Cardiac muscle cell (in vitro differentiated cells and primary cell): ENCODE measurements at places on chromosomes 13 and 19.

- no peak for DNase-seq
These were observed 47.9 kb downstream of the DCT start for GRCh38 chr13:94431574-94431973.

DNA sequence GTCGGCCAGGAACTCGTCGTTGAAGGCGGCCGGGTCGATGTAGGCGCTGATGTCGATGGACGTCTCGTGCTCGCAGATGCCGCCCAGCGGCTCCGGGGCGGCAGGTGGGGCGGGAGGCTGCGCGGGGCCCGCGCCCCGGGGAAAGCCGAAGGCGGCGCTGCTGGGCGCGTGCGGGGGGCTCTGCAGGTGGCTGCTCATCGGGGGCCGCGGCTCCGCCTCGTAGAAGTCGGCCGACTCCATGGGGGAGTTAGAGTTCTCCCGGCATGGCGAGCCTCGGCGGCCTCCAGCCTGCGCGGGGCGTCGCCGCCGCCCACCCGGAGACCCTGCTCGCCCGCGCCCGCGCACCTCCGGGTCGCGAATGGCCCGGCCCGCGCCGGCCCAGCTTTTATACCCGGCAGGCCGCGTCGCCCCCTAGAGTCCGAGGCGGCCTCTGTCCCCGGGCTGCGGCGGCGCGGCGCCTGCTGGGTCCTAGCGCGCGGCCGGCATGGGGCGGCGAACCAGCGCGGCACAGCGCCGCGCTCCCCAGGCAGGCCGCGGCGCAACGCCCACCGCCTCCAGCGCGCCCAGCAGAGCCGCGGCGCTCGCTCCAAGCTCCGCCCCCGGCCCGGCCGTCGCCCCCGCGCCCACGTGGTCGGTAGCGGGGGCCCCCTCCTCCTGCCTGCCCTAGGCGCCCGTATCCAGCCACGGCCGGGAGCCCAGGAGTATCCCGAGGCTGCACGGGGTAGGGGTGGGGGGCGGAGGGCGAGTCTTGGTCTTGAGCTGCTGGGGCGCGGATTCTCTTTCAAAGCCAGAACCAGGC lies at the start of gene CEBPA:
Gene CEBPA (minus strand): TSS at position 360 of the 799 bp plus-strand sequence. CDS start 120 bp downstream, at position 240.
- DNase-seq: peak; percentile 85

DNA sequence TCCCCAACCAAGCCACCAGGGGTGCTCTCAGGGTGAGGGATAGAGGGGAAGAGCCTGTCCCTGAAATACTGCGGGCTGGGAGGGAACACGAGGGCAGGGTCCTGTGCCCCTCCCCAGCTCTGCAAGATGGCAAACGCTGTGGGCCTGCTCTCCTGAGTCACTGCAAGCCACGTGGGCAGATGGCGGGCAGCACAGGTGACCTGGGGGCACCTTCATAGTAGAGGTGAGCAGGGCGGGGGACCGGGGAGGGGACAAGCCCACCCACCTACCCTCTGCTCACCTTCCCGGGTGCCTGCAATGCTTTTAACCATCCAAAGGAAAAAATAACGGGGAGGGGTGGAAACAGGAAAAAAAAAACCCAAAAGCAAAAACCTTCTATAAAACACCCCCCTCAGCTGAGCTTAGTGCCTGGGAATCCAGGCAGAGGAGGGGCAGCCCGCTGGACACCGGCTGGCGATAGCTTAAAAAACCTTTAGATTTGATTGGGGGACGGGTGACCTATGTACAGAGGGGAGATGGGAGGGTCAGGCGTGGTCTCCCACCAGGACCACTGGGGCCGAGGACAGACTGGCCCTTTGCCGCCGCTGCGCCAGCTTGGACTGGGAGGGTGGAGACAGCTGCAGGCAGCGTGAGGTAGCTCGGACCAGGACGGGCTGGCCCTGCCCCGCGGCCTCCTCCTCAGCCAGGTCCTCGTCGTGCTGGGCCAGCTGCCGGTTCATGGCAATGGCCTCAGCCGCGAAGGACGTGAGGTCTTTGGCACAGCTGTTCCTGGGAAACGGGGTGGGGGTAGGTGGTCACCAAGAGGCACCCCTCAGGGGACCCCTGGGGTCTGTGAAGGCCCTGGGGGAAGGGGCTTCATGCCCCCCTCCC lies 11.7 kb downstream of the MKNK2 start:
- DNase-seq: no peak

DNA sequence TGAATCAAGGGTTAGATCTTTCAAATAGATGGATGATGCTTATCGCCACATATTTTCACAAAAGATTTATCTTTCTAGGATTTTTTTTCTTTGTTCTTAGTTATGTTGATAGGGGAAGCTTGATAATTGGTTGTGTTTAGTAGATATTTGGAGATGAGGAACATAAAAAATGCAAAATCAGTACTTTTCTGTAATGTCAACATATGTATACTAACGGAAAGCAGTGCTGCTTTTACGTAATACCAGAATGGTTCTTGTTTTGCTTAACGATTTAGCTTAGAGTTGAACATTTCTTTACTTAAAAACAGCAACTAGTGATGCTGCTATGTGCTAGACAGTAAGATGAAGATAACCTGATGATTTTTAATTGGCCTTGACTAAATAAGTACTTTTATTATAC lies 3.0 kb downstream of the ZMYM2 start:
- DNase-seq: no peak

- no peak for DNase-seq
These were observed 535 bp downstream of the CDKN2D start for GRCh38 chr19:10568062-10568825.

- no peak for DNase-seq
These were observed 877.1 kb upstream of the KLHL1 start for GRCh38 chr13:70985371-70985770.

GRCh38 chr13:30735025-30735871 lies at the start of gene ALOX5AP:
TSS of gene ALOX5AP (plus strand) at chr13:30735543. CDS start at chr13:30735606, 63 bp downstream.
- DNase-seq: no peak

GRCh38 chr19:33156334-33156733 lies 24.4 kb downstream of the WDR88 start:
- DNase-seq: peak; percentile 83

DNA sequence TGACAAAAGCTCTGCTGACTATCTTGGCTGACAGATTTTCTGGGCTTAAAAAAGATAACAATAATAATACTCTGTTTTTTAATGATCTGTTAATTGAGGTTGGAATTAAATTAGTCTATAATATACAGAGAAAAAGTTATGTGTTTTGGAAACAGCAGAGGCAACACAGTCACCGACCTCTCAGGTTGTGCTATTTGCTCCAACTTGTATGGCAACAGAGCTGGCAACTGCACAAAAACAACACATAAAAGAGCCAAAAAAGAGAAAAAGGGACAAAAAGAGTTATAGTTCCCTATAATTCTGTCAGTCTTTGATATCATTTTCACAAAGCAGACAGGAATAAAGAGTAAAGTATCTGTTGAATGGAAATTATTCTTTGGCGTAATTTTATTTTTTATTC lies 102.3 kb upstream of the POSTN start:
- no peak for DNase-seq

- no peak for DNase-seq
These were observed 53.1 kb downstream of the USP12 start for GRCh38 chr13:27118428-27119054.

- DNase-seq: peak; percentile 84
These were observed at the start of gene ENOX1 for GRCh38 chr13:43786766-43787517. TSS of gene ENOX1 (minus strand) at chr13:43786972.

GRCh38 chr13:27857282-27857681 lies 62.5 kb upstream of the PDX1 start:
- DNase-seq: no peak

GRCh38 chr13:33560726-33561125 lies 257.2 kb upstream of the RFC3 start:
- no peak for DNase-seq

DNA sequence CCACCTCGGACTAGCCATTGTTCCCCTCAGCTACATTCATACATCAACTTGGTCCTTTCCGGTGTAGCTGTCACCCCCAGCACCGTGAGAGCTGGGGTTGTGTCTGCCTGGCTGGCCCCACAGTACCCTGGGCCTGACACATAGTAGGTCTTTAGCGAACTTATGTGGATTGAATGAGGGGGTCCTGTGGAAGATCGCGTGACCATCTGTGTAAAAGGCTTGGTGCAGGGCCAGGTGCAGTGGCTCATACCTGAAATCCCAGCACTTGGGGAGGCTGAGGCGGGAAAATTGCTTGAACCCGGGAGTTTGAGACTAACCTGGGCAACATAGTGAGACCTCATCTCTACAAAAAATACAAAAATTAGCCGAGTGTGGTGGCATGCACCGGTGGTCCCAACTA lies 2.0 kb downstream of the SMARCA4 start:
- DNase-seq: no peak

GRCh38 chr19:2542341-2543069 lies 66.6 kb downstream of the GADD45B start:
- peak; percentile 27 for DNase-seq

- no peak for DNase-seq
These were observed 212.5 kb downstream of the POSTN start for GRCh38 chr13:37385956-37386670.

DNA sequence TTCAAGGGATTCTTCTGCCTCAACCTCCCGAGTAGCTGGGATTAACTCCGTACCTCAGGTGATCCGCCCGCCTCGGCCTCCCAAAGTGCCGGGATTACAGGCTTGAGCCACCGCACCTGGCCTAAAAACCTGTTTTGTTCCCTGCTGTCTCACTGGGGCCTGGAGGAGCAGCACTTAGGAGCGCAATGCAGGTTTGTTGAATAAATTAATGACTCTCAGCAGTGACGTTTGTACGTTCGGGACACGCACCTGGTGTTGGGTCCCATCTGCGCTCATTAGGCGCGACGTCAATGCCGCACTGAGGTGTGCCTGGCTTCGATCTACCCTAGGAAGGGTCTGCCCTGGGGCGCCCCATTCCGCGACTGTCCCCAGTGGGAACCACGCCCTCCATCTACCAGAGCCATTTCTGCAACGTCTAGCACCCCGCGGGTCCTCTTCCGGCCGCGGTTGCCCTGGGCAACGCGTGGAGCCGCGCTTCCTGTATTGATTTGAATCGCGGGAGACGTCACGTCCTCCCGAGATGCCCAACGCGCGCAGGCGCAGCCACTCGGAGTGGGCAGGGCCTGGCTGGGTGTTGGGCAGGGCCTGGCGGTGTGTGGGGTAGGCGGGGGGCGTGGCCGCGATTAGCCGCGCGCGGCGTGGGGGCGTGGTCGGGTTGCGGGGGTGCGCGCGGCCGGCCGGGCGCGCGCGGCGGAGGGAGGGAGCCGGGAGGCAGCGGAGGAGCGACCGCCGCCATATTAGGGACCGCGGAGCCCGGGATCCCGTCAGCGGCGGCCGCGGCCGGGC lies at the start of gene FZR1:
Gene FZR1 (plus strand): TSS at position 714 of the 786 bp plus-strand sequence. CDS start 16,679 bp downstream, outside the sequence.
- peak; percentile 99 for DNase-seq
